ENCODE measurements at places on chromosomes 6 and 20. TPM values are rescaled to one million over a fixed set of nuclear protein-coding genes. Genes with fewer than 3 reads are reported as not detected.

DNA sequence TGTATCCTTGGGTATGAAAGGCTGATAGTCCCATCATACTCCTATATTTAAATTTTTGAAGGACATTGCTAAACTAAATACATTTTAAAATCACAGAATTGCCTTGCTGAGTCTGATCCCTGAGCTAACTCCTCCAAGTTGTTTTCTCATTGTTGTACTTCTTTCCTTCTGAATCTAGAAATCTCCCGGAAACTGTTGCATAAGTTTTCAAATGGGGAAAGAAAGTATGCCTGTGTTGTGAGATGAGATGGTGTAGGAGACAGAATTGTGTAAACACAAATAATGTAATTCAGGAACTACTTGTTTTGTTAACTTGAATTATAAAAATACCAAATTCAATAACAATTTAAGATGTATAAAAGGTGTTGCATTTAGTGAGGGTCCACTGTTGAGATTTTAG, 7.3 kb downstream of the PNRC1 start:
- no peak for DNase-seq

DNA sequence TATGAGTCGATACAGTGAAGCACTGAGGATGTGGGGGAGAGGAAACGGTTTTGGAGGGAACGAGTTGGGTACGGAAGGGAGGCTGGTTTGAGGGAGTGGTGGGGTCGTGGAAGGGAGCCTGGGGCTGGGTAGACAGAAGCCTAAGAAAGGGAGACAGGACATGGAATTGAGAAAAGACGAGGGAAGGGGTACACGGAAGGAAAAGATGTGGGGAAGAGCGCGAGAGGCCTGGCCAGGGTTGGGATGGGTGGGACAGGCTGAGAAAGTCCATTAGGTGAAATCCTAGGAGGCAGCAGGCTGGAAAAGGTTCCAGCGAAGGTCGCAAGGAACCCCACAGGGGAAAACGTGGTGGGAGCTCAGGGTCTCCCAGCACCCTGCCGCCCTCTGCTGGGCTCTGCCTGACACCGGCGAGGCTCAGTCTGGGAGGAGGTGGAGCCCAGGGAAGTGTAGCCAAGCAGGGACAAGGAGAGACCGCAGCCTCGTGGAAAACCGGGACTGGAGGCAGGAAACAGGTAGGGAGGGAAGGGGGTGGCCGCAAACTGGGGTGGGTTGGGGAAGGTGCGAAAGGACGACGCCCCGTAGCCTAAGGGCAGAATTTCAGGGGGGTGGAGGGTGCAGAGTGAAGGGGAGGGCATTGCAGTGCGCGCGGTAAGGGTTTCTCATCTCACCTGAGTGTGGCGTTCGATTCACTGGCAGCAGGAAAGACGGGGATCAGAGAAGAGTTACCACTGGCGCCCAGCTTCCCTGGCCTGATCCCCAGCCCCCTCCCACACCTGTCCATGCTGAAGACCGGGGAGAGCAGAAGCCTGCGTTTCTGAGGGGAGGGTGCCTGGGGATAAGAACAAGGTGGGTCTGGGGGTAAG, 4.3 kb downstream of the GABBR1 start:
- peak; percentile 55 for DNase-seq

DNA sequence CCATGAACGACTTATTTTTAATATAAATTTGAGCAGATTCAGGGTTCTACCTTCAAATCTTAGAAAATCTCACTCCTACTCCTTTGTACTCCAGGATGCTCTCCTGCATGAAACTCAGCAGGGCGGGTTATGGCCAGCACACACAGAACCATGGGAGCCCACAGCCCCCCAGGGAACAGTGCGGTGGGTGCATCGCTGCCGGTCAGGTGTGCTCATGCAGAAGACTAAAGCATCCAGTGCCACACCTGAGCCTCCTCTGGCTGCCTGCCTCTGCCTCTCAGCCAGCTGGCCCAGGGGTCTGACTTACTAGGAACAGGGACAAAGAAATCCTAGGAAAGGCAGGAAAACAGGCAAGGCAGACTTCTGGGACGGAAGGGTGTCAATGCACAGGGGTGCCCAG, 31.8 kb downstream of the EZR start:
- DNase-seq: no peak

DNA sequence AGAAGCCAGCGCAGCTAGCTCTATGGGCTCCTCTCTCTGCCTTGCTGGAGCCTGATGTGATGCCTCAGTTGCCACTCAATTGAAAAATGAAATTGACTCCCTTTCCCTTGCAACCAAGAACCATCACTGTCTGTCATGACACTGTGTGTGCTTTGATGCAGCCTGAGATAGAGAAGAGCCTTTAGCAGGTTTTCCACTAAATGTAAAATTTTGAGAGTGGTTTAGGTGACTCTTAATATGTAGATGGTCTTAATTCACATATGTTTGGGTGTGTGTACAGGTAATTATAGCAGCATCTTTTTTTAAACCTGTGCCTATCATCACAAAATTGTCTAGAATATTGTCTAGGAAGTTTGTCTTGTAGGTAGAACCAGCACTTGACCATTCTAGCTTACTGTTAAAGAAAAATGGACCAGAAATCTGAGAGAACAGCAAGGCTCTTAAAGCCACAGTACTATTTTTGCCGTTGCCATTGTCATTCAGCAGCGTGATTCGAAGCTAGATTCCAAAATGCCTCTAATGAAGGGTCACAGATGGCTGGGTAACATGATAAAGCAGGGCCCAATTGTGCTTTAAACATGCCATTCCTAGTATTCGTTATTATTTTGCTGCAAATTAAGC, 1.3 kb downstream of the ARFGEF3 start:
- no peak for DNase-seq

DNA sequence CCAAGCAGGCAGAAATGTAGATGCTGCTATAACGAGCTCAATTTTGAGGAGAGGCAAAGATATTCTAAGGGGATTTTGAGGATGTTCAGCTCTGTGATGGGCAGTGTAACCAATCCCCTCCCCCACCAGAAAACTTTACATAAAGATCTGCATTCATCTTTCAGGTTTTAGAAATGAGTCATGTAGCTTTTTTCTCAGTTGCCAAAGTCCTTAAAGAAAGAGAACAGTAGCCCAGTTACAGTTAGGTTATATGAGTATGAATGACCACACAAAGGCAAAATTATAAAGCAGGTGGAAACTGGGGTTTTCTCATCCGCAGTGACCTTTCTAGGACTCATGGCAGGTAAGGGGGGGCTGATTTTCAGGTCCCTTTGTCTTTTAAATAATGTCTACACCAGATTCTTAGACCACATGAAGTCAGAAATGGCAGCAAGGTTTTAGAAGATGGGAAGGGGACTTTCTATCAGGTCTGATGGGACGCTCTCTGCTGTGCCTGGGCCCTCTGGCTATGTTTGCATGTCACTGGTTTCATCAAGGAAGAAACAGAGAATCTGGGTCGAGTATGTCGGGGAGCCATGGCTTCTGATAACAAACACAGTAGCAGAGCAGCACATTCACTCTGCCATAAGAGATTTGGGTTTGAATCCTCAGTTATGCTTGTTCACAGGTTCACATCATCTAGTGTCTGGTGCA, 94.7 kb downstream of the CLIC5 start:
- DNase-seq: no peak

GRCh38 chr6:109260701-109261100, 121.6 kb downstream of the CD164 start:
- no peak for DNase-seq

DNA sequence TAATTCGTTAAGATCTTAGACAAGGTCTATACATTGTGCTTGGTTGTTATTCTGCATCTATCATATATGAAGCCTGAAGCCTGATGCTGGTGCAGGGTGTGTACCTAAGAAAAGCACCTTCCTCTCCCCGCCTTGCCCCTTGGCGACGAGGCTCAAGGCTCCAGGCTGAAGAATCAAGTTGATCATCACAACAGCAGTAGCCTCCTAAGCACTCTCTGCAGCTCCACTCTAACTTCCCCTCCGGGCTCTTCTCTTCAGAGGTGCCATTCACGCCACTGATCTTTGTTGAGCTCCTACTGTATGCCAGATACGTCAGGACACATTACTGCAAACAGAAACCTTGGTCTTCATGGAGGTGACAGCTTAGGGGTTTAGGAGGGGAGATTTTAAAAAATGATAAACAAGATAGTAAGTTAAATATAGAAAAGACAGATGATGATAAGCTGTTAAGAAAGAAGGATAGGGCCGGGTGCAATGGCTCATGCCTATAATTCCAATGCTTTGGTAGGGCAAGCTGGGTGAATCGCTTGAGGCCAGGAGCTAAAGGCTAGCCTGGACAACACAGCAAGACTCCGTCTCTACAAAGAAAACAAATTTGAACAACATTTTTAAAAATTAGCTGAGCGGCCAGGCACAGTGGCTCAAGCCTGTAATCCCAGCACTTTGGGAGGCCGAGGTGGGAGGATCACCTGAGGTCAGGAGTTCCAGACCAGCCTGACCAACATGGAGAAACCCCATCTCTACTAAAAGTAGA, 38.4 kb upstream of the ZNF217 start:
- DNase-seq: no peak

DNA sequence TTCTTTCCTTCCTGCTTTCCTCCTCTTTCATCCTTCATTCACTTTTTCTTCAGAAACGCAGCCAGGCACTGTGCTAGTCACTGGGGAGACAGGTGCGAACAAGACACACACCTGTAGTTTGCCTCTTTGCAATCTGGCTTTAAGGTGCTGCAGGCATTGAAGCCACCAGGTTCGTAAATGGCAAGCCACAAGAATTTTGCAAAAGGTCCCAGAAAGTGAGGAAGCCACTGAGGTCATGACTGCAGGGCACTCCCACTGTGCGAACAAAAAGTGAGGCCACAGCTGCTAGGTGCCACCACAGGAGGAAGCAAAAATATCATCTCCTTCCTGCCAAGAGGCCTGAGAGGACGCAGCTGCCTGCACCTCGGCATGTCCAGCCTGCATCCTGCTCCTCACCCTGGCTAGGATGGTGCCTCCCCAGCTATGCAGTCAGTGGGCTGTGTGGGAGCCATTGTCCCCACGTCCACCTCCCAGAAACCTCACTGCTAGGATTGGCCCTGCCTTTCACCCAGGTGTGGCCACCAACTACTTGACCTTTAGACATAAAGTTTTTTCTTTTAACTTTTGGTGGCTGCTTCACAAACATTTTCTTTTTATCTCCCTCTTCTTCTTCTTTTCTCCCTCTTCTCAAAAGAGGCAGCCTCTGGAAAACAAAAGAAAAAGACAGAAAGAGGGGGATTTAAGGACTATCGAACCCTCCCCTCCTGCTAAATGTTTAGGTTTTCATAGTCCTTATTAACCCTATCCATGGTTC, 230.8 kb downstream of the BCAS1 start:
- peak; percentile 82 for DNase-seq

DNA sequence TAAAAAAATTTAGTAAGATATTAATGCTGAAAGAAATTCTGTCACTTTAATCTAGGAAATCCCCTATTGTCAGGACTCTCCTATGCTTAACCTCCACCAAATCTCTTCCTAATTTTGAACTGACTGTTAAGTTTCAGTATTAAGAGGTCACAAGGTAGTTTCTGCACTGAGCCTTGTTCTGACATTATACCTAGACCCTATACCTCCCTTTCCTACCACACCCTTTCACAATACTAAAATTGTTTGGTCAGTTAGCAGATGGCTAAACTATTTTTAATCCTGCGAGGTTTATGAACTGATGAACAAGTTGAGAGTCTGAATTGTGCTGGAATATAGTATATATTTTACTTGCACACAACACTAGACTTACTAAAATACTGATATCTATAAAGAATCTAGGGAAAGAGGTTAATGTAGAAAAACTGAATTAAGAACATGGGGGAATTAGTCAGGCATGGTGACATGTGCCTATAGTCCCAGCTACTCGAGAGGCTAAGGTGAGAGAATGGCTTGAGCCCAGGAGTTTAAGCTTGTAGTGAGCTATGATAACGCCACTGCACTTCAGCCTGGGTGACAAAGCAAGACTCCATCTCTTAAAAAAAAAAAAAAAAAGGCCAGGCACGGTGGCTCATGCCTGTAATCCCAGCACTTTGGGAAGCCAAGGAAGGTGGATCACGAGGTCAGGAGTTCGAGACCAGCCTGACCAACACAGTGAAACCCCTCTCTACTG, 51.5 kb downstream of the HBS1L start:
- DNase-seq: no peak

GRCh38 chr6:51655517-51655916, 431.9 kb downstream of the PKHD1 start:
- no peak for DNase-seq

DNA sequence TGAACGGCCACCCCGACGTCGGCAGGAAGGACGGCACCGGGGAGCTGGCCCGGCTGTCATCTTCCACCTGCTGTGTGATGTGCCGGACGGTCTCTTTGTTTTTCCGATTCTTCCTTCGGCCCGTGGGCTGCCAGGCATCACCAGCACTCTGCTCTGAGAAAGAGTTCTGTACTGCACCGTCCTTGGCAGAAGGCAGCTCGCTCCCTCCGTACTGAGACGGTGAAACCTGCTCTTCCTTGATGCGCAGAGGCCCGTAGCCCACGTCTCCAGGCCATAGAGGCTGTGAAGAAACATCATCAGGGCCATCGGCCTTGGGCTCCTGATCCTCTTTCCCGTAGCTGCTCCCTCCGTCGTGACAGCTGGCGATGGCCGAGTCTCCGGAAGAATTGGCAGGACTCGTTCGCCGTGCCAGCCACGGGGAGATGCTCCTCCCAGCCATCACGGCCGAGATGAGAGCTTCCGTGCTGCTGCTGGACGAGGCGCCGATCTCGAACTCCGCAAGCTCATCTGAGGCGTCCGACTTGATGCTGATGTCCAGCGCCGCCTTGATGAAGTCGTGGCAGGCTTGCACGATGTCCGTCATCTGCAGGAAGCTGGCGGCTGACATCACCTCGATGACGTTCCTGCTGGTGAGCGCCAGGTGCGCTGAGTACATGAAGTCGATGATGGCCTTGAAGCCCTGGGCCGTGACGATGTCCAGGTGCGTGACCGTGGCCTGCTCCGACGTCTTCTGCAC, 41.1 kb downstream of the ZBTB46 start:
- no peak for DNase-seq

- no peak for DNase-seq
These were observed 15.8 kb upstream of the THBS2 start for GRCh38 chr6:169269180-169270076.

DNA sequence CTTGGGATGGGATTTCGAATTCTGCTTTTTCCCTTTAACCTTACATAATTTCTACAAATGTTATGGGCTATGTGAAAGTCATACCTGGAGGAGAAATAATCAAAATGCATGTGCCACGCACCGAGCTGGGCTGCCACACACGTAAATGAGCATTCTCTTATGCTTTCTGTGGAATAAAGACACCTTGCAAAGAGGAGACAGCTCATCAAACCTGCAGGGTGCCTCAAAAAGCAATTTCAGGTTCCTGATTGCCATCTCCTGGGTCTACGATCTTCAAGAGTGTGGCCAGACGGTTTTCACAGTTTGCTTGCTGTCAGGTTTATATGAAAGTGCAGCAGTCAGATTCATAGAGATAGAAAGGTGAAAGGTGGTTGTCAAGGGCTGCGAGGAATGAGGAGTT, 36.6 kb downstream of the DUSP22 start:
- DNase-seq: no peak

- no peak for DNase-seq
These were observed 105.8 kb downstream of the CD109 start for GRCh38 chr6:73801652-73802268.

GRCh38 chr20:61314326-61315010, 62.4 kb downstream of the CDH4 start:
- DNase-seq: no peak

- no peak for DNase-seq
These were observed 137.3 kb downstream of the TMEM200A start for GRCh38 chr6:130503146-130503545.

Gene MTFR2
- 21.4 TPM for total RNA-seq

Gene MRAP2
- not detected for total RNA-seq
